ENCODE measurements at places on chromosomes 5 and 9.

DNA sequence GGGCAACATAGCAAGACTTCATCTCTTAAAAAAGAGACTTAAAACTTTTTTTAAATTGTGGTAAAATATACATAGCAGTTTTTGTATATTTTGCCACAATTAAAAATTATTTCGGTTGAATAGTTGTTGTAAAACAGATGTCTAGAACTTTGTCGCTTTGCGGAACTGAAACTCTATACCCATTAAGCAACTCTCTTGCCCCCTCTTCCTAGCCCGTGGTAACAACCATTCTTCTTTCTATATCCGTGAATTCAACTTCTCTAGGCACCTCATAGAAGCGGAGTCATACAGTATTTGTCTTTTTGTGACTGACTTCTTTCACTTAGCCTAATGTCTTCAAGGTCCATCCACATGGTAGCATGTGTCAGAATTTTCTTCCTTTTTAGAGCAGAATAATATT is 43.3 kb downstream of the SPARC start:
- DNase-seq, result no peak

GRCh38 chr5:54693936-54694657 is 176.5 kb downstream of the SNX18 start:
- no peak for DNase-seq

DNA sequence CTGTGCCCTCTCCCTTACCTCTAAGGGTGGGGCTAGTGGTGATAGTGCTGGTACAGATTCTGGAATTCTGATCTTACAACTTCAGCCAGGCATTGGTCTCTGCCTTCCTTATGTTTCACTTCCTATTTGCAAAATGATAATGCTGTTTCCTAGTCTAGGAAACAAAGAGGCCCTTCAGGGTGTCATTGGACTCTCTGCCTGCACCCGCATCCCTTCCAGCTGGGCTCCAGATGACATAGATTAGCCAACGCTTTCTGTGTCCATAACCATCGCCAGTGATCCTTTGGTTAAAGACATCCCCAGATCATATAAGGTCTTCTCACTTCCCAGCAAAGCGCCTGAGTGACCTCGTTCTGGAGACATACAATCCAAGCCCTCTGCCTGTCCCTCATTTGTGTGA is 180.7 kb downstream of the ERCC6L2 start:
- DNase-seq, result no peak

DNA sequence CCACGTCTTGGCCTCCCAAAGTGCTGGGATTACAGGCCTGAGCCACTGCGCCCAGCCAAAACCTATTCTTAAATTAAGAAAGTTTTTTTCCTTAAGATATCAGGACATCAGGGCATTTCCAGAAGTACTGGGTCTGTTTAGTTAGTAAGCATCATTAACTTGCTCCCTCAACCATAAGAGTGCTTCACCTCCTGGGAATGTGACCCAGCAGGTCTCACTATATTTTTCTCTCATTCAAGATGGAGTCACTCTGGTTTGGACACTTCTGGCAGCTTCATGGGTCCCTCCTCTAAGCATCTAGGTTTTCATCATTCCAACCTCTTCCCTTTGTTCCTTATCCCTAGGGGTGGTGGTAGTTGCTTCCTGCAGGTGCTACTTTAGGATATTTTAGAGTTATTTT is 10.3 kb upstream of the BRD3OS start:
- no peak for DNase-seq

GRCh38 chr5:172008111-172008455 is 1.6 kb upstream of the FBXW11 start:
- no peak for DNase-seq

DNA sequence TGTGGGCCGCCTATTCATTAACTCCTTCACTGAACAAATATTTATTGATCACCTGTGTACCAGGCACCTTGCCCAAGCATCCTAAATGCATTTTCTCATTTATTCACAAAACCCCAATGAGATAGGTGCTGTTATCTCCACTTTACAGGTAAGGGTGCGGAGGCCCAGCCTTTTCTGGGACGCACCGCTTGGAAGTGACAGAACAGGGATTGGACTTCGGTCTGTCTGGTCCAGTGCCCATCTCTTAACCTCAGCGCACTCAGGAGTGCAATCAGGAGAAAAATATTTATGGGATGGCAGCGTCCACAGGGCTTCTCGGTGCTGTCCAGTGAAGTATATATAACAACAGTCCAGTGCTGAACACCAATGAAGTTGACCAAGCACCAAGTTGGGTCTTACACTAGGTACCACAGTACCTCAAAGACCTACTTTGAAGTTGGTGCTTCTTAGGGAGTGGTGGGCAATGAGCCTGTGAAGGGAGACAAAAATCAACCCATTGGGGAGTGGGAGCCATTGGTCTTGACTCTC is 18.9 kb upstream of the GARNL3 start:
- DNase-seq, result no peak

DNA sequence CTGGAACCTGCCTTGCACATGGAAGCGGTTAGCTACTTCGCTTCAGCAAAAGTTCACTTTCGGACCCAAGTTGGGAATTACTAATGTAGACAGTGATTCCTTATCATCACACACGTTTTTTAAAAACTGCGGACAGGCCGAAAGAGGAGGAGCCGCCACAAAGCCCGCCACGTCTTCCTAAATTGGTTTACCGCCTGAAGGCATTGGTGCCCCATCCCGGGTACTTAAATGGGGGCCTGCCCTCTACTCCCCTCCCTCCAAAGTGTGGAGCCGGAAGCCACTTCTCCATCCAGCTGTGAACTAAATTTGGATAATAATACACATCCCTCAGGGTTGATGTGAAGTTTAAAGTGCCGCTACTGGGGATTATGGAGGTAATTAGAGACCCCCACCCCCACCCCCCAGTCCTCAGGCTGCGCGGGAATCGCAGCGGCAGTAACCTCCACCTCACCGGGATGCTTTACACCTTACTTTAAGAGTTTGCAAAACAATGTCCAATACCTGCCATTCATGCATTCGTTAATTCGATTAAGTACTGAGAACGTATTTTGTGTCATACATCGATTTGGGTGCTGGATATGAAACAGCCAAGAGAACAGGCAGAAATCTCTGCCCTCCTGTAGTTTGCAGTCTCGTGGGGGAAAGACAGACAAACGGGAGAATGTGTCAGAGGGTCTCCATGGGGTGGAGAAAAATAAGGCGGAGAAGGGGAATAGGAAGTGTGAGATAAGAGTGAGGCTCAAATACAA is 937 bp upstream of the MACROH2A1 start:
- no peak for DNase-seq

- no peak for DNase-seq
Measured at GRCh38 chr5:55626790-55627189, 85.3 kb downstream of the SLC38A9 start.

GRCh38 chr5:7415123-7415522 is 19.2 kb downstream of the ADCY2 start:
- DNase-seq, result no peak

- DNase-seq, result no peak
Measured at GRCh38 chr9:5958273-5958672, 57.2 kb downstream of the RANBP6 start.

DNA sequence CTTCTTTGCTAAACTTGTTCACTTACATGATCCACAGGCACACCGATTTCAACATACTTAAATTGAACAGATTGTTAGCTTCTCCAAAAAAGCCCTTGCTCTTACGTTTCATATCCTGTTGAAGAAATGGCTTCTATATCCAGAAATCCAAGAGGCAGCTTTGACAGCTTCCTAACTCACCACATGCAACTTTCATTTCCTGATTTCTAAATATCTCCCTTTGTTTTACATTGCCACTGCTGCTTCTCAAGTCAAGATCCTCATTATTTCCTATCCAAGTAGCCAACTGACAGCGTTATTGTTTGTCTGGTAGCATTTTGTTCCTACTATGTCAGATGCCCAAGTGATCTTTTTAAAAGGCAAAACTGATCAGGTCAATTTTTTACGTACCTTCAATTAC is 913.2 kb upstream of the TYRP1 start:
- no peak for DNase-seq

GRCh38 chr5:74595143-74595925 is 45.2 kb downstream of the ENC1 start:
- no peak for DNase-seq

DNA sequence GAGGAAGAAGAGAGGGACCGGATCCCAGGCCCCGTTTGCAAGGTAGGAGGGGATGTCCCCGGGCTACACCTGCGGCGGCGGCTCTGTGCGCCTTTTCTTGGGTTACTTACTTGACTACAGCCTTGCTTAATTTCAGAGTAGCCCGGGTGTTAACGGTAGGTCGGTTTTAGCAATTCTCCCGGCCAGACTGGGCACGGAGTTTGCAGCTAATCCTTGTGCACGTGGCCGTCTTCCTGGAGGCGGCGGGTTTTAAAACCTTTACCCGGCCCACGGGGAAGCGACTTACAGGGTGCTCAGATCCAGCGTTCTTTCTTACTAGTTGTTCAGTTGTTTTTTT is 313 bp downstream of the BRIX1 start:
- no peak for DNase-seq

GRCh38 chr9:34701769-34702736 is 7.9 kb downstream of the CCL21 start:
- peak; percentile 92 for DNase-seq

- no peak for DNase-seq
Measured at GRCh38 chr9:113219186-113219936, 1.7 kb downstream of the FKBP15 start.
